Psoas muscle (tissue), 8 donors: ENCODE measurements at places on chromosomes 16 and 17.

DNA sequence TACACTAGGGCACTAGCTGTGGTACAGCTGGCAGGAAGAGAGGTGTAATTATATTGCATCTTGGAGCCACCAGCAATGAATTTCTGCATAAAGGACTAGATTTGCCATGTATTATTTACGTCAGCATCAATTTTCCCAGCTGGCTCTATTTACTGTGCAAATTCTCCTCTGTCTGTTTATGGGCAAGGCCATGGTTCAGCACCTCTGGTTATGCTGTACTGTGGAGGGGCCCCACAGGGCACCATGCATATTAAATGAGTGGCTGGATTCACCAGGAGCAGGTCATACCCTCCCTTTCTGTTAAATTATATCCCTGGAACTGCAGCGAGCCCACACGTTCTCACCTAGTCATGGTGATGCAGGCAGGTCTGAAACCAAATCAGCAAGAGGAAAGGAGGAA, 19.8 kb downstream of the RAD51D start:
- DNase-seq, result no peak

DNA sequence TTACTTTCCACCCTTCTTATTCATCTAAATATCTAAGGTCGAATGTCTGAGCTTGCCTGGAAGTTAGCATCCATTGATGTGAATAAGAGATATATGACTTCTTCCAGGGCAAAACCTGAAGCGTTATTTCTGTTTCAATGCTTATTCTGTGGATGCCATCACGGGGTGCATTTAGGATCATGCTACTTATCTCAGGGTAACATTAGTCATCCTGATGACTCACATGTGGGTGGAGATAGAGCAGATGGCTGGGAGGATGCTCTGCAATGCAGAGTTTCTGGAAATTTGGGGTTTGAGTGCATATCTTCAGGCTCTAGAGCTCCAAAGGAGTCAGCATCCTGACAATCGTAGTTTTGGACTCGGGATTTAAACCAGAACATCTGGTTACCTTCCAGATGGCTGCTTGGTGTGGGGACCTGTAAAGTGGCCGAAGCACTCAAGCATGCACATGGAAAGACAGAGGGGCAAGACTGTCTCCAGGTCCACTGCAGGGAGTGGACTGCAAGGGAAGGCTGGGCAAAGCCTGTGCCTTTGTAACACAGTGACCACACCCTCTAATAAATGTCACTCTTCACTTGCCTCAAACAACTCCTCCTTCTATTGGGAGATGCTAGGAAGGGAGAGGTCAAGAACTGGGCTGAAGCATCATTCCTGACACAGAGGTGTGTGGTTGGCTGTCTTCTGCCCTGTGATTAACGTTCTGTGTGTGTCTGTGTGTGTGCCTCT, 175.2 kb upstream of the SALL1 start:
- no peak for DNase-seq

- no peak for DNase-seq
Measured at GRCh38 chr17:39167476-39167875, 1.5 kb upstream of the ARL5C start.

DNA sequence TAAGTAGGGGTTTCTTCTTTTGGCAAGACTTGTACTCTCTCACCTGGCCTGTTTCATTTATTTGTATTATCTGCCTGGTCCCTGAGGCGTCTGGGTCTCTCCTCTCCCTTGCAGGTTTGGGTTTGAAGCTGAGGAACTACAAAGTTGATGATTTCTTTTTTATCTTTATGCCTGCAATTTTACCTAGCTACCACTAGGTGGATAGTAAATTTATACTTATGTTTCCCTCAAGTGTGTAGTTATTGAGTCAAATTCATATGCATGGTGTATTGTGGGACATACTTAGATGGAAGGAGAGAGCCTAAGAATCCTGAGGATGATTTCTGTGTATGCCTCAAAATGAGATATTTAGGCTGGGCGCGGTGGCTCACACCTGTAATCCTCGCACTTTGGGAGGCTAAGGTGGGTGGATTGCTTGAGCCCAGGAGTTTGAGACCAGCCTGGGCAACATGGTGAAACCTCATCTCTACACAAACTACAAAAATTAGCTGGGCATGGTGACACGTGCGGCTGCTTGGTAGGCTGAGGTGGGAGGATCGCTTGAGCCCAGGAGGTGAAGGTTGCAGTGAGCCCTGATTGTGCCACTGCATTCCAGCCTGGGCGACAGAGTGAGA, 13.6 kb downstream of the TMEM98 start:
- DNase-seq, result no peak

GRCh38 chr17:81345228-81346089, 49.8 kb upstream of the BAHCC1 start:
- peak; percentile 97 for DNase-seq

- no peak for DNase-seq
Measured at GRCh38 chr16:57870753-57871454, 68.6 kb upstream of the KIFC3 start.

GRCh38 chr16:35431829-35432663, 1972.6 kb downstream of the TP53TG3F start:
- no peak for DNase-seq

DNA sequence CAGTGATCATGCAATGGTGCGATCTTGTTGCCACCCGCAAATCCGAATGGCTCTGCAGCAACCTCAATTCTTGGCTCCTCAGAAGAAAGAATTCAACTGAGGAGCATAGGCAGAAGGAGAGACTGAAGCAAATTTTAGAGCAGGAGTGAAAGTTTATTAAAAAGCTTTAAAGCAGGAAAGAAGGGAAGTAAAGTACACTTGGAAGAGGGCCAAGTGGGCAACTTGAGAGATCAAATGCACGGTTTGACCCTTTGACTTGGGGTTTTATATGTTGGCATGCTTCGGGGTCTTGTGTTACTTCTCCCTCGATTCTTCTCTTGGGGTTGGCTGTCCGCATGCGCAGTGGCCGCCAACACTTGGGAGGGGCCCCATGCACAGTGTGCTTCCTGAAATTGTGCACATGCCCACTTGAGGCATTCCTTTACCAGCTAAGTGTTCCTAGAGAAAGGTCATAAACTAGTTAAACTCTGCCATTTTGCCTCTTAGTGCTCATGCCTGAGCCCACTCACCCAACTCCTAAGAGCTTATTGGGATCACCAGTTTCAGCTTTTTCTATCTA, 36.7 kb downstream of the ZNRF1 start:
- DNase-seq, result no peak

DNA sequence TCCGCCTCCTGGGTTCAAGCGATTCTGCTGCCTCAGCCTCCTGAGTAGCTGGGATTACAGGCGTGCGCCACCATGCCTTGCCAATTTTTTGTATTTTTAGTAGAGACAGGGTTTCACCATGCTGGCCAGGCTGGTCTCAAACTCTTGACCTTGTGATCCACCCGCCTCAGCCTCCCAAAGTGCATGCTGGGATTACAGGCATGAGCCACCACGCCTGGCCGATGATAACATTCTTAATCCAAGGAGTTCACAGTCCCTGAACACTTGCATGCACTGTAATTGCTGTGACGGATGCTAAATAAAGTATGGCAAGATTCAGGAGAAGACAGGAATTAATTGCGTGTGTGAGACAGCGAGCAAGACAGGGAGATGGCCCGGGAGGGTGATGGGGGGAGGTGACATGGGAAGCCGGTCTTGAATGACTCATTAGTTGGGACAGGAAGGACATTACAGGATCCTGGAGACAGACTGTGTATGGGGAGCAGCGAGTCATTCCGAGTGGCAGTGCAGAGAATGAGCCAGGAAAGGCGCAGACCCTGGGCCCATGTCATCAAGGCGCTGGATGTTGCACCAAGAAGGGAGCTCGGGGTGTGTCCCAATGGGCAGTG, 6.7 kb downstream of the ABCA3 start:
- no peak for DNase-seq

- no peak for DNase-seq
Measured at GRCh38 chr16:22788193-22788530, 25.8 kb upstream of the HS3ST2 start.

DNA sequence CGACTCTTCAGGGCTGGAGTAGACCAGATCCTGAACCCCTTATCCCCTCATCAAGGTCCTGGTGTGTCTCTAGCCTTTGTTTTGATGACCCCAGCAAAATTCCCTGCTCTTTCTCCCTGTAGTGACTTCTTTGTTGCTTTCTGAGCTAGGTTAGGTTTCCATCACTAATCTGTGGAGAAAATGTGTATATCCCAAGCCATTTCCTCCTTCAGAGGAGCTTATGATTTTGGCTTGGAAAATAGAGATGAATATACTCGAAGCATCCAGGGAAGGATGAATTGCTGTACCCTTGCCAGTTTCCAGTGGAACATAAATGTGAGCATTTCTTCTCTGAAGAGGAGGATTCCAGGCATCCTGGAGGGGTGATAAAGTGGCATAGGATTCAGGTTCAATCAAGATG, 55.8 kb downstream of the KSR1 start:
- no peak for DNase-seq

GRCh38 chr17:65060631-65061254, 4.2 kb upstream of the GNA13 start:
- DNase-seq, result no peak

GRCh38 chr17:17573912-17574311, 17.6 kb downstream of the PEMT start:
- no peak for DNase-seq

GRCh38 chr16:88681084-88681680, 5.1 kb downstream of the SNAI3 start:
- peak; percentile 70 for DNase-seq

- peak; percentile 46 for DNase-seq
Measured at GRCh38 chr16:27726621-27727261, 176.8 kb downstream of the KATNIP start.

DNA sequence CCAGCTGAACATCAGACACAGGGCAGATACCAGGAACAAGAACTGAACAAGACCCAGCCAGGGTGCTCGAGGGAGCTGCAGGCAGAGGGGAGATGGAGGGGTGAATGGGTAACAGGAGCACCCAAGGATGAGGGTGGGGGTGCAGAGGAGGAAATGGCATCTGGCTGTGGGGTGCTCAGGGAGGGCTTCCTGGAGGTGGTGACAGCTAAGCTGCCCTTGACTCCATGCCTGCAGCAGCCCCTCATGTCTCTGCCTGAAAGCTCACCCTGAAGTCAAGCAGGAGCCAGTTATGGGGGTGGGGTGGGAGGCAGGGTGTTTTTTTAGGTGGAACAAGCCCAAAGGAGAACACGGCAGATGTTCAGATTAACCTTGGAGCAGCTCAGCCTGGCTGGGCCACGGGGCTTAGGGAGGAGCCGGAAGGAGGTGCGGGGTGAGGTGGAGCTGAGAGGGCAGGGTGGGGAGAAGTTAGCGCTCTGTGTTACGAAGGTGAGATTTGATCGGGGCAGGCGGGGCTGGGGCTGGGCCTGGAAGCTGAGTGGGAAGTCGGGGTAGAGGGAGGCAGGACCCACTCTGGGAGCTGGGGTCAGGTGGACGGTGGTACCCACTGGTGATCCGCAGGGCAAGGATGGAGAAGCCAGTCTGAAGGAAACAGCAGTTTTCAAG, 143.0 kb downstream of the ENGASE start:
- no peak for DNase-seq

DNA sequence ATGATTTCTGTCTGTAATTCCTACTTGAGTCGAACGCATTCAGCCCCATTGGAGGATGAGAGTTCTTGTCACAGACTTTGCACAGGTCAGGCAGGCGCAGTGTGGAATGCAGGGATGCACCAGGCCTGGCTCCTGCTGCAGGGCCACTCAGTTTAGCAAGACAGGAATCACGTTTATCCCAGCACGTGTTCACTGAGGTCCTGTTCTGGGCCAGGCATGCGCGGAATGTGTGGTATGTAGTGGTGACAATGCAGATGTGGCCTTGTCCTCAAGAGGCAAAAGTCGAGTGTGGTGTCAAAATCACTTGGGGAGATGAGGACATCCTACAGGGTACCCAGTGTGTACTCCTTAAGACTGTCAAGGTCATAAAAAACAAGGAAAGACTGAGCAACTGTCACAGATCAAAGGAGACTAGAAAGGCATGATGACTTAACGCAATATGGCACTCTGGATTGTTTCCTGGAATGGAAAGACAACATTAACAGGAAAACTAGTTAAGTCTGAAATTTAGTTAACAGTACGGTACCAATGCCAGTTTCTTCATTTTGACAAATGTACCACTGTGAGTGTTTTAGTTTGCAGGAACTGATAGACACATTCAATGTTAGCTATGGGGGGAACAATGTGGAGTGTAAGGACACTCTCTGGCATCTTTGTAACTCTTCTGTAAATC, 121.5 kb upstream of the ADAMTS18 start:
- no peak for DNase-seq

- no peak for DNase-seq
Measured at GRCh38 chr17:59311051-59311468, 20.4 kb upstream of the YPEL2 start.

- no peak for DNase-seq
Measured at GRCh38 chr16:11309895-11310633, 28.9 kb upstream of the PRM1 start.

- no peak for DNase-seq
Measured at GRCh38 chr17:17440010-17440843, 36.6 kb upstream of the MED9 start.

GRCh38 chr16:16175296-16175695, 48.0 kb downstream of the ABCC6 start:
- no peak for DNase-seq

DNA sequence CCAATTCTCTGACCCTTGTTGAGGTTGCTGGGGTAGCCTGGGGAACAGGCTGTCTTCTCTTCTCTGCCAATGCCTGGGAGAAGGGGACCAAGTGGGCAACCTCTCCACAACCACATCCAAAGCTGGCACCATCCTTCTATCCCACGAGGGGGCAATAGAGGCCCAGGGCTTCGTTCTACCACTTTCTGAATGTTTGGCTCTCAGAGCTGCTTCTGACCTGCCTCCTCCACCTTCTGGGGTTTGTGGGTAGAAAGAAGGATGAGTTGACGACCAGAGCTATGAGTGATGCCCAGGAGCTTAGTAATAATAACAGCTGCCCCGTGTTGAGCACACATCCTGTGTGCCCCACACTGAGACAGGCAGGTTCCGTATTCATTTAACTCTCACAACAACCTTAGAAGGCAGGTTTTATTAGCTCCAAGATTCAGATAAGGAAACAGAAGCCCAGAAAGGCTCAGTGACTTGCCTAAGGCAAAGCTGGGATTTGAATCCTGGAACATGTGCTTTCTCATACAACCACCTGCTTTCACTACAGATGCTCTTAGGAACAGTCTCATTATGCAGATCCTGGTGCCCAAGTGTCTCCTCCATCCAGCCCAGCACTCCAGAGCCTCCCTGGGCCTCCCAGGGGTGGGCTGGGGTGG, 11.1 kb downstream of the TSPOAP1 start:
- DNase-seq, result no peak

DNA sequence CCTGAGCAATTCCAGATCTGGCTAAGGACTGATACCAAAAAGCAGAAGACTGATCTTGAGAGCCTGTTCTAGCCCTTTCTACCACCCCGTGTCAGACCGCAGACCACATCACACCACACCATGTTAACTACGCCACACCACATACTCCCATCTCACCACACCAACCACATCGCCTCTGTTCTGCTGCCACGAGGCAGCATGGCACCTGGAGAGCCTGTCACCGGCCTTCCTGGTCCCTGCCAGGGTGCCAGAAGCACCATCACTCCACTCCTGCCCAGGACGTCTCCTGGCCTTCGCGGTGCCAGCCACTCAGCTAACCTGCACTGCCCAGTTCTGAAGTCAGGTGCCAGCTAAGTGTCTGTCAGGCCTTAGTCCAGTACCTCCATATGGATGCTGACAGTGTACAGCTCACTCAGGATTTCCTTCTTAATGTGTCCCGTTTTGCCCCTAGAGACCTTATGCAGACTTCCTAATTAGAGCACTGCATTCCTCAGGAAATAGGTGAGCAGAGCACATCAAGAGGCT, 37.2 kb upstream of the BCAR1 start:
- no peak for DNase-seq
